ENCODE measurements at places on chromosomes 11 and 22.
A peak's percentile ranks its signal among the peaks of the same experiment; 100 is the strongest.

DNA sequence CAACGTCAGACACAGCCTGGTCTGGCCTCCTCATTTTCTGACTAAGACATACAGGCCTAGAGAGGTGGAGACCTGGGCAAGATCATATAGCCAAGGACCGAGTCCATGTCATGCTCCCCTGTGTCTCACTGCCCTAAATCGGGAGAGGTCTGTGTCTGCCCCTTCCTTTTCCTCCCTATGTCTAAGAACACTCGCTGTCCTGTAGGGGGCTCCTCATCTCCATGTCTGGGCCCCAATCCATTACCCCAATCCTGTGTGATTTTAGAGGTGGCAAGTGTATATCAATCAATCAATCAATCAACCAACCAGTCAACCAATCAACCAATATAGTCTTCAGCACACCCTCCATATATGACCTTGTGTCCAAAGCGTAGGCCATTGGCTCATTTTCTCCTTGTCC is 125.7 kb downstream of the KIRREL3 start:
- peak; percentile 13 for DNase-seq

DNA sequence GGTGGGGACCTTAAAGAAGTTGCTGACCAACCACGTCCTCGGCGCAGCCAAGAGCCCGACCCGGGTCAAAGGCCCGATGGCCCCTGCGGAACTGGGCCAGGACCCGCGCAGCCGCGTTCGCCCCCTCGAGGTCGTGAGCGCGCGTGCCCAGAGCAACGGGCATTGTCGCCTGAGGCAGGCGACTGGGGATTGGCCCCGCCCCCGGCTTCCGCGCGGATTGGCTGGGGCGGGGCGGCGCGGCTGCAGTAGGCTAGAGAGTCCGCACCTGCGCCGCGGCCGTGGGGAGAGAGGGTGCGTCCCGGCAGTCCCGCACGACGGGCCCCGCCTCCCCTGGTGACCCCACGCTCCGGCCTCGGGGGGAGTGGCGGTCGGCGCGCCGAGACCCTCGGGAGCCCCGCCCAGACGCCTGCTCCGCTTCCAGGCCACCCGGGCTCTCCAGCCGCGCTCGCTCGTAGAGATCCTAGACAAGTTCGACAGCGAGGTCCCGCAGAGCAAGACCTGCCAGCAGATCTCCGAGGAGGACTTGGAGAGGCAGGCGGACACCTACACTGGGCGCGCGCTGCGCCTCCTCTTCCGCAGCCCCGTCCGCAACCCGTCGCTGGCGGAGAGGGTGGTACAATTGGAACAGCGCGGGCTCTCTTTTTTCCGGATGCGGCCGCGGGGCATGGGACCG is 8.3 kb upstream of the PPIL2 start:
- peak; percentile 80 for DNase-seq

DNA sequence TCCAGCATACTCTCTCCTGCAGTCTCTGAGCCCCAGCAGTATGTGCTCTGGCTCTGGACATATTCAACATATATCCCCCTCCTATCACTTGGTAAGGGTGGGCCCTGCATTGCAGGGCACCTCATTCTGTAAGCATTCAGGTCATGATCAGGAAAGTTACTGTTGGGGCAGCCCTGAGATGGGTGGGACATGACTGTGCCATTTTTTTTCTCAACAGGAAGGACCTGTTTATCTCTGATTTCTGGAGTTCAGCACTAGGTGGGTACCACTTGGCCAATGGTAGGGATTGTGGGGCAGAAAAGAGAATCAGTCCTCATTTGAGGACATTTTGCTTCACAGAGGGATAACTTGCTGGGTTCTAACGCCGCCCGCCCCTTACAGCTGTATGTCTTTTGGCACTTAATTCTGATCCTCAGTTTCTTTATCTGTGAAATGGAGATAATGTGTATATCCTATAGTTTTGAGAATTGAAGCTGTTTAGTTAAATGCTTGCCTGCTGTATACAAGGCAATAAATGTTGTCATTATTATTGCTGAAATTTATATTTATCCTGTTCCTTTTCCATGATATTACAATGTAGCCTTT is 2.2 kb downstream of the SRRD start:
- no peak for DNase-seq

GRCh38 chr22:24685531-24686190 is 82.7 kb downstream of the GGT1 start:
- DNase-seq: no peak

GRCh38 chr11:83007477-83007876 is 64.2 kb downstream of the RAB30 start:
- no peak for DNase-seq

- DNase-seq: peak; percentile 18
Observed at GRCh38 chr22:43783777-43784176, 28.3 kb downstream of the EFCAB6 start.

GRCh38 chr11:4916581-4916980 is 2.6 kb downstream of the OR51G2 start:
- DNase-seq: no peak

- no peak for DNase-seq
Observed at GRCh38 chr22:45210577-45210976, 30.1 kb downstream of the KIAA0930 start.

- peak; percentile 27 for DNase-seq
Observed at GRCh38 chr22:19473578-19473977, 5.4 kb downstream of the UFD1 start.

GRCh38 chr11:15863411-15863810 is 492.9 kb downstream of the SOX6 start:
- no peak for DNase-seq

GRCh38 chr22:45491841-45492240 is 10.8 kb upstream of the FBLN1 start:
- DNase-seq: no peak

DNA sequence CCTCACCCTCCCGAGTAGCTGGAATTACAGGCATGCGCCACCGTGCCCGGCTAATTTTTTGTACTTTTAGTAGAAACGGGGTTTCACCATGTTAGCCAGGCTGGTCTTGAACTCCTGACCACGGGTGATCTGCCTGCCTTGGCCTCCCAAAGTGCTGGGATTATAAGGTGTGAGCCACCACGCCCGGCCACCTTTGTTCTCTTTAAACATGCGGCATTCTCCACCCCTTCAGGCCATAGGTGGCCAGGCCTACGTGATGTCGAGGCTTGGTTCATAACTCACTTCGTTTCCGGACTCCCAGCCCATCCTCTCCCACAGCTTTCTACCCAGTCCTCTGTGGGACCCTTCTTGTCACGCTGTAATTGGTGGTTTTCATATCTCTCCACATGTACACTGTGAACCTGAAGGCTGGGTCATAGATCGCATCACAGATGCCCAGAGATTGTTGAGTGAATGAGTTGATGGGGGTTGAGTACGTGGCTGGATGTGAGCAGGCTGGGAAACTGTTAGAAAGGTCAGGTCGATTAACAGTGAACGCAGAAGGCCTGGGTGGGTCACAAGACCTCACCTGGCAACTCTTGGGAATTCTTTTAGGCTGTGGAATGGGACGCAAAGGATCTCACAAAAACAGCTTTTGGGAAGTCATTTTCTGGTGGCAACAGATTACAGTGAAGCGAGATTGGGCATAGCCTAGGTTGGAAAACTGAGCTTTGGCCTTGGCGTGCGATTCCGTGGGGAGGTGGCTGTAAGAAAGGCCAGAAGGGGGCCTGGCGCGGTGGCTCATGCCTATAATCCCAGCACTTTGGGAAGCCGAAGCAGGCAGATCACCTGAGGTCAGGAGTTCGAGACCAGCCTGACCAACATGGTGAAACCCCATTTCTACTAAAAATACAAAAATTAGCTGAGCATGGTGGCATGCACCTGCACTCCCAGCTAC is 44.5 kb downstream of the ST14 start:
- DNase-seq: no peak

DNA sequence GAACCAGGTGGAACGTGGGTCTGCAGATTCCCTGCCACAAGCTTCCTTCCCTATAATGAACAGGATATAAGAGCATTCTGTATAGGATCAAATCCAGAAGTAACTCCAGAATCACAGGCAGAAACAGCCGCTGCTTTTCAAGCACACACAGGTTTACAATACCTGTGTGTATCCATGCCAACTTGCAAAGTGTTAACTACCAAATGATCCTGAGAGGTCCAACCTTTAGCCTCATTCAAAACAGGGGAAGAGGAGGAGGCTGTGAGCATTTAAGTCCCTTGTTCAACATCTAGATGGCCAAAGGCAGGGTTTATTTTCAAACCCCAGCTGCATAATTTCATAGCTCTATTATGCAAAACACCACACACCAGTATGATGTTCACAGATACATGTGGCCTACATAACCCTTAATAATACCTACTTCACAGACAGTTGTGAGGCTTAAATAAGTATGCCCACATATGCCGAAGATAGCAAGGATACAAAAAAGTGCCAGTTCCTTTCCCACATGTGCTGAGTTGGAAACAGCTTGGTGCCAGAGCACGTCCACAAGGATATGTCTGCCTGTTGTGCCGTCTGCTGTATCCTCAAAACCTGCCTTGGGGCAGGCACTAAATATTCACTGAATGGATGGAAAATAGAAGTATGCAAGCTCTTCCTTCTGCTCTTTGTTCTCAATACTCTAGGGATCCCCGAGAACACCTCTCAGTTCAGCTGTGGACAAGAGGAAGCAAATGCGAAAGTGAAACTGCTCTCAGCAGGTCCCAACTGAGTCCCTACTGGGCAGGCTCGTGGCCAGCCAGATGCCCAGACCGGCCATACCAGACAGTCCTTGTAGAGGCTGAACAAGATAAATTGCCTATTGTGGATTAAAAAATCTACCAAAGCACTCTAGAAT is 66.8 kb downstream of the LARGE1 start:
- peak; percentile 90 for DNase-seq

Data from NAMALWA (cell line).